Left renal cortex interstitium (tissue), 4 donors: ENCODE measurements at places on chromosomes 5 and 9. TPM values are rescaled to one million over a fixed set of nuclear protein-coding genes. Genes with fewer than 3 reads are reported as not detected.

The ROR2 gene
- 15.6 TPM for polyA plus RNA-seq

DNA sequence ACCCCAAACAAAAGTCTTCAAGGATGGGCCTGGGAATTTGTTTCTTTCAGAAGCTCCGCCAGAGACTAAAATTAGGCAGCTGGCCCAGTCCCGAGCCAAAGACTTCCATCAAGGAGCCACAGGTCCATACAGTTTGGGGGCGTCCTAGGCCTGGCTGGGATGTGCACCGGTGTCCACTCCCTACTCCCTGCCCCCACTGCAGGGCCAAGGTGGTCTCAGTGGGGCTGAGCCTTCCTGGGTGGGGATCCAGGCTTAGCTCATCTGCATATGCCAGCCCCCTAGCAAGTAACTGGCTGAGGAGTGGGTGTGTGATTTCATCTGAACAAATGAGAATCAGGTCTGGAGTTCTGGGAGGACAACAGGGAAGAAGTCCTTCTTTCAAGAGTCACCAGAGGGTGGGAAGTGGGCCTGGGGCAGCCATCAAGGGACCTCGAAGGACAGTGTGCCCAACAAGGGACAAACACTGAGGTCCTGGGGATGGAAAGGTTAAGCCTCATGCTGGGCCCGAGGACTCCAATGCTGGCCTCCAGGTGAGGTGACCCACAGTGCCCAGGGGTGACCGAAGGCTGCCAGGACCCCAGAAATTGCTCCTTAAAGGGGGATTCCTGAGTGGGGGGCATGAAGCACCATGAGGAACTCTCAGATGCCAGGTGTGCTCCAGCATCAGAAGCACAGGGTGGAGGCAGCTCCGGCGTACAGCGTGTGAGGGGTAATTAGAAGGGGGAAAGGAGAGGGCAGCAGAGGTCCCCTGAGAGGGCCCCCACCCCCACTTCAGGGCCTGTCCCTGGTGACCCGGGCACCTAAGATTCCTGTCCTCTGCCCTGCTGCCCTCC is 91.3 kb downstream of the ZNF354C start:
- no peak for DNase-seq

The MARVELD2 gene
- polyA plus RNA-seq = 26.7 TPM

The ANKRD34B gene
- polyA plus RNA-seq = 0.33 TPM

DNA sequence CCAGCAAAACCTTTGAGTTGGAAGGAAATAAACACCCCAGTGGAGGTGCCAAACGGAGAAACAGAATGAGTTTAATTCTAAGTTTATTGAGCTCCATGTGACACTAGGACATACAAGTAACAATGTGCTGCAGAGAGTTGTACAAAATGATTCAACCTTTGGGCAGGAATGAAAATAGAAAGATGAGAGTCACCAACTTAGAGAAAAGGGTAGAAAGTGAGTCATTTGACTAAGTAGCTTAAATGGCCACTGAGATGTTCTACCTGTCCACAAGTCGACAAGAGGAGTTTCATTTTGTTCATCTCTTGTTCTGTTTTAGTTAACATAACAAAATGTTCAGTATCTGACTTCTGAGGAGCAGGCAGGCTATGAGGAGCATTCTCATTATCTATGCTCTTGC is 284.7 kb downstream of the NR2F1-AS1 start:
- no peak for DNase-seq

The TAS2R1 gene
- polyA plus RNA-seq = not detected

DNA sequence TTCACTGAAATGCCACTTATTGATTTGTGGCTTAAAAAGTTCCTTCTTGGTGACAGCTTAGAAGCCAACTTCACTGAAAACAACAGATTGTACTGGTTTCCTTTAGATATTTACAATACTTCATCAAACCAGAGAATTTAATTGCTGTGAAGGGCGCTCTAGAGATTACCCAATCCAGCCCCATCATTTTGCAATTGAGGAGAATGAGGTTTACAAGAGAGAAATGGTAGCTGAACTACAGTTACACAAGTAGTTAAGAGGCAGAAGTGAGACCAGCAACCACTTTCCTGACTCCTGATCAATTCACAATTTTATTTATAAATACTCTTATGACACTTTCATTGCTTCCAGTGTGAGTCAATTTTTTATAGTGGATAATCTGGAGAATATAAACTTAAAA is 103.5 kb upstream of the APC start:
- DNase-seq = no peak
